ENCODE measurements at places on chromosomes 12 and 14. TPM values are rescaled to one million over a fixed set of nuclear protein-coding genes. Genes with fewer than 3 reads are reported as not detected.

The TAS2R14 gene
- 1.3 TPM for total RNA-seq

The KRT6C gene
- 1.0 TPM for total RNA-seq

The FBRSL1 gene
- 18.0 TPM for total RNA-seq

The TAS2R43 gene
- total RNA-seq, result 1.5 TPM

The SYNDIG1L gene
- total RNA-seq, result 0.42 TPM

The STON2 gene
- 17.3 TPM for total RNA-seq
